Omental fat pad (tissue), 4 donors: ENCODE measurements at places on chromosomes 7 and 10.

DNA sequence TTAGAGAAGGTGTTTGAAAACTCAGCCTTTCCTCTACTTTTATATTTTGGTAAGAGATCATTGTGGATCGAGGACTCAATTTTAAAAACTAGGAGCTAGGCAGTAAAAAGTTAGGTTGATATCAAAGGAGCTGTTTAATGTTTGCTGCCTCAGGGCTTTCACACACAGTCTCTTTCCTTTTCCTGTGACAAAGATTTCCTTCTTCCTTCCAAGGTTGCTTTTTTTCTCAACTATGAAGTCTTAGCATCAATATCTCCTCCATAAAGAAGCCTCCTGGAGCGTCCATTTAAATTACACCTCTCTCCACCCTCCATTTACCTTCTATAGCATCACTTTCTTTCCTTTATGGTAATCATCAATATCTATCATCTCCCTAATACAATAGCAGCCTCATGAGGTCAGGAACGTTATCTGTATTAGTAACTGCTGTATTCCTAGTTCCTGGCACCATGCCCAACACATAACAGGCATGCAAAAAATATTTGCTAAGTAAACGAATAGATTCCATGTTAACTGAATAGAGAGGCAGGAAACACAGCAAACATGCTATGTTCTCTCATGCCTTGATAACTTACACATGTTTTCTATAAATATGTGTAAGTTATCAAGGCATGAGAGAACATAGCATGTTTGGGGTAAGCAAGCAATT is 48.5 kb downstream of the GNAT3 start:
- DNase-seq: no peak

DNA sequence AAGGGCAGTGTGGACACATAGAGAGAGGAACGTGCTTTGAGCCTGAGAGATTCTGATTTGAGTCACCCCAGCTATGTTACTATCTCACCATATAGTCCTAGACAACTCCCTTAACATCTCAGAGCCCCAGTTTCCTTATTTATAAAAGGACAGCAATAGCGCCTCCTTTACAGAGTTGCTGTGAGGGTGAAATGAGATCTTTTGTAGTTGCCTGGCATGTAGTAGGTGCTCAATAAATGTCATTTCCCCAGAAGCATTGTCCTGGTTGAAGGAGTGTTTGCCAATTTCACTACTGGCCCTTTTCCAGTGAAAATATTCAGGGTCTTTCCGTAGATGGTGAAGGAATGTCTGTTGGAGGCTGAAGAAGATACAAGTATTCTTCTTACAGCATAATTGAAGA is 51.3 kb upstream of the FAM180A start:
- no peak for DNase-seq

- DNase-seq: no peak
These were observed 98.2 kb downstream of the ANK3 start for GRCh38 chr10:60291344-60291930.

DNA sequence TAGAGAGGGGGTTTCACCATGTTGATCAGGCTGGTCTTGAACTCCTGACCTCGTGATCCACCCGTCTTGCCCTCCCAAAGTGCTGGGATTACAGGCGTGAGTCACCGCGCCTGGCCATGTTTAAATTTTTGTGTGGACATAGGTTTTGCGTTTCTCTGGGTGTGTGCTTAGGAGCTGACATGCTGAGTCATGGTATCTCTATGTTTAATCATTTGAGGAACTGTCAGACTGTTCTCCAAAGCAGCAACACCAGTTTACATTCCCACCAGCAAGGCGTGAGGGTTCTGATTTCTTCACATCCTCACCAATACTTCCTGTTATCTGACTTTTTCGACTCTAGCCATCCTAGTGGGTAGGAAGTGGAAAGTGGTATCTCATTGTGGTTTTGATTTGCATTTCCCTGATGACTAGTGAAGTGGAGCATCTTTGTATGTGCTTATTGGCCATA is 153.7 kb downstream of the DNAJB6 start:
- no peak for DNase-seq

DNA sequence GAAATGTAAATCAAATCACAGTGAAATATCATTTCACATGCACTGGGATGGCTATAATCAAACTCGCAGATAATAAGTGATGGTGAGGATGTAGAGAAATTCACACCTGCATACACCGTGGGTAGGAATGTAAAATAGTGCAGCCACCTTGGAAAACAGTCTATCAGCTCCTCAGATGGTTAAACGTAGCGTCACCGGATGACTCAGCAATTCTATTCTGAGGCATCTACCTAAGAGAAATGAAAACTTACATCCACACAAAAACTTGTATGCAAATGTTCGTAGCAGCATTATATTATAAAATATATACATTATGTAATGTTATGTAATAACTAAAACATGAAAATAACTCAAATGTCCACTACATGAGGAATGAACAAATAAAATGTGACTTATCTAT is 38.9 kb downstream of the SH3PXD2A start:
- DNase-seq: no peak

DNA sequence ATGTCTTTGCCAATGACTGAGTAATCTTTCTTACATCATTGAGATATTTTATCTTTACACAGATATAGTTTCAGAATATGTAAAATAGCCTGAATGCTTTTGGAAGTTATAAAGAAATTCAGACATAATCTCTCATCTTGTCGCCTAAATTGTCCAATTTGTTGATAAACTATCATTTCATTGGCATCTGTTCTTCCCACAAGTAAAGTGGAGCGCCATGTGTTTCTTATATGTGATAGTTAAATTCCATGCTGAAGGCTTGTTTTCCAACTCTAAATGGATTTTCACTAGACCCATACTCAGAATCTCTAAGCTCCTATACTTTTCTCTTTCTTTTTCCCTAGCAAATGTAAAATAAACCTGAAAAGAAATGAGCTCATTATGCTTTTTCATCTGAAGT is 640.1 kb upstream of the MBL2 start:
- no peak for DNase-seq

DNA sequence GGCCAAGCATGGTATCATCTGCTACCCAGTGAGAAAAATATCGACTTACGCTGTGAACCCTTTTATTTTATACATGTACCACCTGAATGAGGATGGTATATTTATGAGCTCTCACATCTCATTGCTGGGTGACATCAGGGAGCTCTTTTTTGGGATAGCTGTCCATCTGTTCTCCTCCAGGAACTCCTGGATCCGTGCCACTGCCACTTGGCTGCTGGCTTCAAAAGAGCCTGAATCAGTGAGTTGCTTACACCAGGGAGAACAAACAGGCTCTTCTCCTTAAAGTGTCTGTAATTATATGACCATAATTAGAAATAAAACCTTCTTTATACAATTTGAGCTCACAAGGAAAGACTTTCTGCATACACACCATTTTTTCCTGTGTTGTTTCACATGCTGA is 106.2 kb downstream of the KAT6B start:
- DNase-seq: no peak

GRCh38 chr7:81752318-81752714 is 17.5 kb downstream of the HGF start:
- DNase-seq: no peak

GRCh38 chr7:25727876-25728275 is 424.1 kb upstream of the NFE2L3 start:
- no peak for DNase-seq

DNA sequence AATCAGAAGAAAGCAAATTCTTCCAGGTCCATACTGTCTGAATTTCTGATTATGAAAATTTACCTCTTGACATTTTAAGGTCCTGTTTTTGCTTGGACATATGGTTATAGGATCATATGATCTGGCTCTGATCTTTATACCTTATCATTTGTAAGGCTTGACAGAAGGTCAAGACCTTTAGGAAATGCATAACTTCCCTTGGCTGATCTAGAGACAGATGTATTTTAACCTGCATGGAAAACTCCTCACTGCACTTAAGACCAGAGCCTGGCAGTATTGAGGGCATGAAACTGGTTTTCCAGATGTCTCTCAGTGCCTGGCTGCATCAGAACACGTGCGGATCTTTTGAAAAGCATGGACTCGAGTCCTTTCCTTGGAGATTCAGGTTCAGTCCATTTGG is 55.9 kb downstream of the TRRAP start:
- no peak for DNase-seq

DNA sequence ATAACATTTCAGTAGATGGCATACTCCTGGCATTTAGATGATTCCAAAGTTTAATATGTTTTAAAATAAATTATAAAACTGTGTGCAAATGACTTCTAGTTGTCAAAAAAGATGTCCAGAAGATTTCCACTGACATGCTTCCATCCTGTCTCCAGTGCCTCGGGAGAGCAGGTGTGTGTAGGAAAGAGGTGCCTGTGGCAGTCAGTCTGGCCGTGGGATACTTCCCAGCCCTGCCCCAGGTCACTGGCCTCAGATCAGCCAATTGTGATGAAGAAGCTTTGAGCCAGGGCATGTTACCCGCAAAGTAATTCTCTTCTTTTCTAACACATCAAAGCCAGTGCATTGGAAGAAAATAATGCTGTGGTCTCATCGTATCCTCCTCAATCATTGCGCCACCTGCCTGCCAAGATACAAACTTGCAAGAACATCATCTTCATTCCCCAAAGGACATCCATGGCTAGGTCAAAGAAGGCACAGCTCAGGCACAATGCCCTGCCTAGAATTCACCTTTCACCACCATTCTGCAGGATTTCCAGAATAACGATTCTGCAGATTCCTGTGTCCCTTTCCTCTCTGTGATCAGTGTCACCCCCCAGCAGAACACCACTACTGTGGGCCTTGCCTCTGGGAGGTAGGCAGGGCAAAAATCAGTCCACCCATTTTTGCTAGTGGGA is 6.3 kb upstream of the KCNMA1 start:
- DNase-seq: no peak

DNA sequence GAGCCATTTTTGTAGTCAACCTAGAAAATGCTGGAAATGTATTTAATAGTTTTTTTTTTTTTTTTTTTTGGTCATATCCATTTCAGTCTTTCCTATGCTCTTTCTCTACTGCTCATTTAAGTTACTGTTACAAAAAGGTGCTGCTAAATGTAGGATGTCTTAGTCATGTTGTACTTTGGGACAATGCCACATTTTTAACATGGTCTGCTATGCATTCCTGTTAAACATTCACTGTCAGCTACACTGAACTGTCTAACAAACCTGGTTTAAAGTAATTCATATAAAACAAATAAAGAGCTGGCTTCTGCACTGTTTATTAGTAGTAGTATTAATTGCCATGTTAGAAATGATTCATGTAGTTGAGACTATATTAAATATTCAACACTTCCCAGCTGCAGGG is 108.6 kb downstream of the NSUN6 start:
- no peak for DNase-seq

DNA sequence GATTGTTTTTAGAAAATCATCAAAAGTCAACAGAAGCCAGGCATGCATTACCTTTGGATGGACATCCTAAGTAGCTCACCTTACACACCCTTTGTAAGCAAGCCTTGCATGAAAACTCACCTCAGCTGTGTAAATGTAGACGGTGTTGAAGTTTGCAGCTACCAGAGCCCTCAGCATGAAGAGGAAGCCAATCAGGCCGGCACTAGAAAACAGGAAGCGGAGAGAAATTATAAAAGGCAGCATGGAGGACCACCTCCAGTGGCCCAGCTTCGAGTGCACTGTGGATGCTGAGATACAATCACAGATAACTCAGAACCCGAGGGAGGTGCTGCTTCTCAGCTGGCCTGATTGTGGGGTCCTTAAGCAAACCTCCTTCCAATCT is 75.3 kb downstream of the SVOPL start:
- no peak for DNase-seq

DNA sequence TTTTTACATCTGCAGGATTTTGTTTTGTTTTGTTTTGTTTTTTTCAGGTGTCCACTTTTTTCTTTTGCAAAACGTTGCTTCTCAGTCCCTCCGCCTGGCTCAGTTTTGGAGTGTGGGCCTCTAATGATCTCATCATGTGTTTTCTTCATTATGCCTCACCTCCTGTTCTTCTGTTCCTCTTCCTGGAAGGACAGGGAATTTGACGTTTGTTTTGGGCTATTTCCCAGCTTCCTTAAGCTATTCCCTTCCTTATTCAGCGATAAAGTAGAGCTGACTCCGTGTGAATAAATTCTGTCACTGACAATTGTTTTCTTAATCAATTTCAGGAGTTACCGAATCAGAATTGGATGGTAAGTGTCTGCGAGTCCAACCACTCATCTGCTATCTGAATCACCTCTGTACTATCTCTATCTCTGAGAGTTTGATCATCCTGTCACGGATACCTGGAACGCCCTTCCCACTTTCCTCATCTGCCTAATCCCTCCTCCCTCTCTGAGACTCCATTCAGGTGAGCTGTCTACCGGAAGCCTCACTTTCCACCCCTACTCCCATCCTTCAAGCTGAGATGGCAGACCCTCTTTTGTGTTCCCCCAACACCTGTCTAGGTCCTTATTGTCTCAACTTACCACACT is 218.4 kb downstream of the GATA3 start:
- no peak for DNase-seq

DNA sequence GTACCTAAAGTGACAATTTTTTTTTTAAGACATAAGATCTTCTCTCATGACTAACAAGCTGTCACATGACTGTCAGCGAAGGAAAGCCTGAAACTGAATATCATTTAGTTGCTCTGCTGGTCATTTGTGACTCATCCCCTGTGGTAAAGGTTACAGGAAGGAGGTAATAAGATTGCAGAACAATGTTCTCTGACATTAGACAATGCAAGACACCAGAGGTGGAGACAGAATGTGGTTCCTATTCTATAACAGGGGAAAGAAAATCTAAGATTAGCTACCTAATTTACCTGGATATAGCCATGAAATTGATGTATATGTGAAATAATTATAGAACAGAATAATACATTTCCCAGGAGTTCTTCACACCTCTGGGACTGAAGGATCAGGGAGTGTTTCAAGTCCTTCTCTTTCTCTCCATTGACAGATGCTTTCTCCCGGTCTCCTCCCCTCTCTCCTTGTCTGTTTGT is 47.7 kb downstream of the LRGUK start:
- DNase-seq: no peak

- DNase-seq: no peak
These were observed 377.6 kb upstream of the MYO3A start for GRCh38 chr10:25556457-25556856.
